ENCODE measurements at places on chromosomes 16 and 17. TPM values are rescaled to one million over a fixed set of nuclear protein-coding genes. Genes with fewer than 3 reads are reported as not detected.

Gene TEKT1
- not detected for total RNA-seq

GRCh38 chr17:73232587-73233373 is 28.9 kb downstream of the CPSF4L start:
- no peak for DNase-seq

GRCh38 chr17:8019665-8020650 is 17.5 kb downstream of the GUCY2D start:
- no peak for DNase-seq

DNA sequence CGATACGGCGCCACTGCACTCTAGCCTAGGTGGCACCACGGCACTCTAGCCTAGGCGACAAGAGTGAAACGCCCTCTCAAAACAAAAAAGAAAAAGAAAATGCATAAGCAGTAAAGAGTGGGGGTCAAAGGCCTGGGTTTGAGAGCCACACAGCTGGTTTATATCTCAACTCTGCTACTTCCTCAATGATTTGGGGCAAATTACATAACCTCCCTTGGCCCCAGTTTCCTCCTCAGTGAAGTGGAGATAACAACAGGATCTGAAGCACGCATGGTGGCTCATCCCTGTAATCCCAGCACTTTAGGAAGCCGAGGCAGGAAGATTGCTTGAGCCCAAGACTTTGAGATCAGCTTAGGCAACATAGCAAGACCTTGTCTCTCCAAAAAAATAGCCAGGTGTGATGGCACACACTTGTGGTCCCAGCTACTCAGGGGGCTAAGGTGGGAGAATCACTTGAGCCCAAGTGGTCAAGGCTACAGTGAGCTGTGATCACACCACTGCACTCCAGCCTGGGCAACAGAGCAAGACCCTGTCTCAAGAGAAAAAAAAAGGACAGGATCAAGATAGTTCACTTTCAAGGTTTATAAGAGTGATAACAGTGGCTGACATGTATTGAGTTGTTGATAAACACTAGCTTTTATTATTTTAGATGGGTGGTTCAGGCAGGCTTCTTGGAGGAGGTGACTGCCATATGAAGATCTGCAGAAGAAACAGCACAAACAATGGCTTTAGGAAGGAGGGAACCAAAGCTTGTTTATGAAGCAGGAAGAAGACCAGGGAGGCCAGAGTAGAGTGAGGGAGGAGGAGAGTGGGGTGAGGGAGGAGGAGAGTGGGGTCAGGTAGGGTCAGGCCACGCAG is 8.5 kb upstream of the COG1 start:
- no peak for DNase-seq

GRCh38 chr16:70656712-70657263 is 10.4 kb downstream of the IL34 start:
- no peak for DNase-seq

Gene DOC2B
- 11.9 TPM for total RNA-seq

- no peak for DNase-seq
Measured at GRCh38 chr16:47342055-47342454, 118.8 kb downstream of the ITFG1 start.

GRCh38 chr16:57798953-57799599 is 3.2 kb downstream of the KIFC3 start:
- DNase-seq, result peak; percentile 26

GRCh38 chr17:64662774-64663367 is 764 bp upstream of the SMURF2 start:
- no peak for DNase-seq

GRCh38 chr17:28744972-28745785 is 1.4 kb downstream of the TRAF4 start:
- DNase-seq, result no peak

DNA sequence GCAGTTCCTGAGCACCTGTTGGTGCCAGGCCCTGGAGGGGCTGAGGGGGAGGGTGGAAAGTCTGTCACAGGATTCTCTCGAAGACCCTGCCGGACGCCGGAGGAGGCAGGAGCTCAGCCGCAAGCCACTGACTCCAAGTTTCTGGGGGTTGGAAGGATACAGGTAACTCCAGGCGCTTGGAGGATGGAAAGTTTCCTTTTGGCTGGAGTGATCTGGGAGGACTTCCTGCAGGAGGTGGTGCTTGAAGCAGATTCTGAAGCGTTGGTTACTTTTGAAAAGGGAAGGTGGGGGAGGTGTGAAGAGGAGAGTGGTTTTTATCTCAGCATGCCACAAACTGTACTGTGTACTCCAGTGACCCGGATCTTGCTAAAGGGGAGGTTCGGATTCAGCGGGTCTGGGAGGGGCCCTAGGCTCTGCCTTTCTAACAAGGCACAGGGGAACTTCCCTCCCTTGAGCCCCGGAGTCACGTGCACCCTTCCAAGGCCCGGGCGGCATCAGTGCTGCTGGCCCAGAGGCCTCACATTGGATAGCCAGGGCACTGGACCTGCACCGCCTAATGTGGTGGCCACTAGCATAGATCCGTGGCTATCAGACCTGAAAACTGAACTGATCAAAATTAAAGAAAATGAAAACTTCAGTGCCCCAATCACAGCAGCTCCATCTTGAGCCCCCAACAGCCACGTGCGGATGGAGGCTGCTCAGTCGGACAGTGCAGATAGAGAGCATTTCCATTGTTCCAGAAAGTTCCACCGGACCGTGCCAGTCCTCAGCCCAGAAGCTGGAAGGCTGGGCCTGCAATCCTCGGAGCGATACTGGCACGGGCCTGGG is 42.2 kb upstream of the GSE1 start:
- DNase-seq, result no peak

- no peak for DNase-seq
Measured at GRCh38 chr17:58412961-58413586, 4.3 kb downstream of the RNF43 start.

Gene LGALS9B
- total RNA-seq, result not detected

GRCh38 chr17:1089915-1090314 is 89.9 kb downstream of the ABR start:
- no peak for DNase-seq

Gene FOXN1
- not detected for total RNA-seq

Measured in heart left ventricle (tissue), 16 donors.